ENCODE measurements at places on chromosomes 3 and 15.

DNA sequence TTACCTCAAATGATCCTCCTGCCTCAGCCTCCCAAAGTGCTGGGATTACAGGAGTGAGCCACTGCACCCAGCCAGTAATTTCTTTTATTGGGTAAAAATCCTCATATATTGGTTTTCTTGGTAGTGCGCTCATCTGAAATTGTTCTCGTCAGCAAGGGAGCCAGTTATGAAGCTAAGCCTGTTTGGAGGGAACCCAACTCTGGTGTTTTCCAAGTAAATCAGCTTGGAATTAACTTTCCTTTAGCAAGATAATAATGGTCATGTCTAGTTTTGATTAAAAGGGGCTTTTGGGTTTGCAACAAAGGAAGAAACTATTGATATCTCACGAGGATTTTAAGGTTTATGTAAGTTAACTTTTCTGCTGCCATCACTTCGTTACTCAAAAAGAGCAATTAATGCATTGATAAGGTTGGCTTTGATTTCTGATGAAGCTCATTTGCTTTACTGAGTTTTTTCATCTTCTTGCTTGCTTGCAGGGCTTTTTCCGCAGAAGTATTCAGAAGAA lies 72.7 kb downstream of the RARB start:
- DNase-seq: no peak

DNA sequence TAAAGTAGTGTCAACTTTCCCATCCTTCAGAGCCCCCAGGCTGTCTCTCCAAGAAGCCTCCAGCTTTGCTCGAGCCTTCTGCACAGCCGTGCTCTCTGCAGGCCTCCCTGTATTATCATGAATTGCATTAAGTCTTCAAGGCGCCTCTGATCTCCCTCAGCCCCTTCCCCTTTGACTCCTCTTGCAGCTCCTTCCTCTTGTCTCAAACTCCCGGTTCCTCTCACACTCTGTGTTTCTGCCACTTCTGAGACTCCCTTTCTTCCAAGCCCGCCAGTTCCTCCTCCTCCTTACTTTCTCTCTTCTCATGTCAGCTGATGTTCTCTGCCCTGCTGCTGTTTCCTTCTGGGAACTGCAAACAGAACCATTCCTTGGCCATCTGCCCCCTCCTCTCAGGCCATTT lies 418.8 kb downstream of the EPHB1 start:
- no peak for DNase-seq

GRCh38 chr15:82139823-82140268 lies 94.0 kb upstream of the MEX3B start:
- no peak for DNase-seq

GRCh38 chr15:63502137-63502766 lies 2.1 kb upstream of the USP3 start:
- DNase-seq: peak; percentile 55

- DNase-seq: no peak
Observed at GRCh38 chr15:98506711-98507110, 141.6 kb upstream of the IGF1R start.

All from NCI-H2029 (cell line).